ENCODE measurements at places on chromosomes 7 and 10. TPM values are rescaled to one million over a fixed set of nuclear protein-coding genes. Genes with fewer than 3 reads are reported as not detected.

Gene ELN
- 0.07 TPM for total RNA-seq

Gene LGI1
- not detected for total RNA-seq

Gene PPP1R17
- not detected for total RNA-seq

Gene ANKRD61
- 0.22 TPM for total RNA-seq

Gene GPR141
- total RNA-seq = not detected

Gene RAB19
- total RNA-seq = not detected

Gene TRIM50
- total RNA-seq = not detected

Gene SPOCK2
- total RNA-seq = 0.29 TPM

Gene SPDYE3
- total RNA-seq = not detected

Gene CUL2
- total RNA-seq = 75.2 TPM

Gene LIMK1
- 38.6 TPM for total RNA-seq

Gene ZPBP
- not detected for total RNA-seq

Gene GIMAP6
- total RNA-seq = 156 TPM

Gene TAS2R4
- 1.7 TPM for total RNA-seq

Gene CPSF4
- 26.5 TPM for total RNA-seq

Gene DNAH11
- 4.2 TPM for total RNA-seq

Gene NYAP1
- 2.7 TPM for total RNA-seq

Gene FRMD4A
- 133 TPM for total RNA-seq

Gene GPC2
- total RNA-seq = 3.9 TPM

Gene FRMPD2
- 0.07 TPM for total RNA-seq

Gene UCN3
- not detected for total RNA-seq

Gene EN2
- not detected for total RNA-seq

Gene SPDYE8
- not detected for total RNA-seq

Gene OPN4
- not detected for total RNA-seq

Measured in thoracic aorta endothelial cell (primary cell).